ENCODE measurements at places on chromosomes 7 and 10.

DNA sequence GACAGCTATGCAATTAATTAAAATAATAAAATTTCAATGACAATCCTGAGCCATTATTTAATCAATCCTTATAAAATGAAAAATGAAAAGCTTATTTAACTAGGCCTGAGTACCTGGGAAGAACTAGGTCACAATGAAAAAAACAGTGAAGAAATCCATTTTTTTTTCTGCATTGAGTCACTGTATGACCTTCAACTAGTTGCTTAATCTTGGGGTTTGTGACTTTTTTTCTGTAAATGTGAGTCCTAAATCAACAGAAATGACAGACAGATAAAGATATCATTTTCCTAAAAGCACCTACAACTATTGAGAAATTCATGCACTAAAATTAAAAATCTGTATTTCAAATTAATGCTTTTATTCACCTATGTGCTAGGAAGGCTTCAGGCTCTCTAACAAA, 96.8 kb downstream of the TMEM26 start:
- H3K27ac ChIP-seq = no peak overlapping the region
- no peaks in the 10 kb centered on the region for H3K36me3 ChIP-seq
- no peaks in the 10 kb centered on the region for H3K4me1 ChIP-seq
- H3K27me3 ChIP-seq = no peaks in the 10 kb centered on the region

DNA sequence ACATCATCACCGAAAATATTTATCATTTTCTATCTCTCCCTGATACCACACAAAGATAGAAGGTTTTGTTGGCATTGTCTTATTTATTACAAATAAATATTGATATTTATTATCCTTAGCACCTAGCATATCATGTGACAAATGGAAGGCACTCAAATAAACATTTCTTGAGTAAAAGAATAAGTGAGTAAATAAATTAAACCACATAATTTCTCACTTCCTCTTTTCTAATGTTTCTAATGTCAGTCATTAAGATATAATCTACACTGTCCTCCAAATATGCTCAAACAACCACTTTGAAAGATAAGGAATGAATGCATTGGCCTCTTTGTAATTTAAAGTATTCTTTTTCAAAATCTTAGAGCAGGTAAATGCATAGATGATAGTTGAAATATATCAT, 1027.8 kb upstream of the LRRTM3 start:
- H3K4me1 ChIP-seq = no peaks in the 10 kb centered on the region
- no peak overlapping the region for H3K27ac ChIP-seq
- DNase-seq = no peak

DNA sequence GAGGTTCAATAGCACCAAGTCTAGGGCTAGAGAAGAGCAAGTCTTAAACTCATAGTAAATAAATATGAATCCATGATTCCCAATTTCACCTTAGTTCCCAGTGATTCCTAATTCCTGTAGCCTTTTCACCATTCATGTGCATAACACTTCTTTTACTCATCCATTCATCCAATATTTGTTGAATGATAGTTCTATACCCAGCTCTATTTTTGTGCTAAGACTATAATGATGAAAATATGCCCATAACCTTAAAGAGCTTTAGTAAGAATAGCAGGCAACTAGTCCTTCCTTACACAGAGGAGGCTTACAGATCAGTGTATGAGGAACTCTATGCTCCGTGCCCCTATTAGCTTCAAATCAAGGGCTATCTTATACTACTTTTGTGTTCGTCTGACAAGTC, 280.2 kb upstream of the CHRM2 start:
- H3K4me1 ChIP-seq = no peaks in the 10 kb centered on the region
- H3K4me3 ChIP-seq = no peak overlapping the region
- no peak overlapping the region for H3K27ac ChIP-seq

GRCh38 chr10:22934726-22935125, 6.9 kb downstream of the ARMC3 start:
- no peak for DNase-seq
- no peaks in the 10 kb centered on the region for H3K27me3 ChIP-seq
- H3K4me3 ChIP-seq = no peak overlapping the region
- no peak overlapping the region for H3K27ac ChIP-seq
- peaks cover 15% of the 10 kb centered on the region for H3K4me1 ChIP-seq

- H3K27ac ChIP-seq = no peak overlapping the region
- H3K4me3 ChIP-seq = no peak overlapping the region
- no peaks in the 10 kb centered on the region for H3K27me3 ChIP-seq
- no peak for DNase-seq
Measured at GRCh38 chr7:2158331-2159175, 74.2 kb downstream of the MAD1L1 start.

DNA sequence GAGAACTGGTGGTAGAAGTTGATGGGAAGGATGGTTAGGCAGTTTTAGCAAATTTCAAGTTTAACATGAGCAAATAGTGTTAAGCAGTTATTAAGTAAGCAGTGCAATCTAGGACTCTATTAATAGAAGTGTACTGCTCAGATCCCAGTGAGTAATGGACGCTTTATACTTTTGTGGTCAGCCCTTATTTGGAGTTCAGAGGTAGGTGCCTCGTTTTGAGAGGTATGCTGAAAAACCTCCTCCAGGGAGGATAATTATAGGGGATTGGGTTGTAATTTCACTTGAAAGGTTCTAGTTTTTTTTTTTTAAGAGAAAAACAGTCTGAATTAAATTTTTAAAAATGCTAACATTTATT, 33.5 kb upstream of the CCDC7 start:
- no peak for DNase-seq
- H3K4me1 ChIP-seq = peaks cover 28% of the 10 kb centered on the region
- H3K4me3 ChIP-seq = no peak overlapping the region
- no peaks in the 10 kb centered on the region for H3K36me3 ChIP-seq
- no peak overlapping the region for H3K27ac ChIP-seq

- H3K4me1 ChIP-seq = no peaks in the 10 kb centered on the region
- H3K27me3 ChIP-seq = no peaks in the 10 kb centered on the region
- no peak for DNase-seq
- no peak overlapping the region for H3K4me3 ChIP-seq
Measured at GRCh38 chr7:70426249-70426880, 705.6 kb upstream of the GALNT17 start.

DNA sequence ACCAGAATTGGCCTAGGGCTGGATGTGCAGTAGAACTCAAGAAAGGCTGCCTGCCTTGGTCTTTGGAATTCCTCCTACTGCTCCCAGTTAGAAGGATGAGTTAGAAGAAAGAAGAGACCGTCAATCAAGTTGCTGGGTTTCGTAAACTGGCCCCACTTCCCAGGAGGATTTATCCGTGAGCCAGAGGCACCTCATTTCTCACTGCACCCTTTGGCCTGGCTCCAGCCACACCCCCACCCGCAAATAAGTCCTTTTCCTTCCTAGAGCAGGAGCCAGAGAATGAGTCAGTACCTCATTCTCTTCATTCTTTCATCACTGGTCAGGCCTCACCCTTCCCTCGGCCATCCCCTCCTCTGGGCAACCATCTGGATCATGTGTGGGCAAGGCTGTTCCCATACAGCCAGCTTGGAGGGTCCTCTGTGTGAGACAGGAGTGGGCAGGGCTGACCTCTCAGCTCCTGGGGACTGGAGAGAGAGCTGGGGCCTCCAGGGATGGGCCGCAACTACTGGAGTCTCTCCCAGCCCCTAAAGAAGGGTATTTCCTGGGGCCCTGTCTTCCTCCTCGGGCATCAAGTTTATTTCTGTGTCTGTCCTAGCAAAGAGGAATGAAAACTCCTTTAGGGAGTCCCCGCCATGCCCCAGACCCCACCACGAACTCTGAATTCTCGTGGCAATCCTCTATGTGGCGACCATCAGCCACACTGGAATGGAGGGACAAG, 87.2 kb upstream of the DUSP5 start:
- no peaks in the 10 kb centered on the region for H3K36me3 ChIP-seq
- no peak overlapping the region for H3K4me3 ChIP-seq
- H3K27ac ChIP-seq = peak overlapping the region; percentile 95
- no peaks in the 10 kb centered on the region for H3K27me3 ChIP-seq
- DNase-seq = peak; percentile 91

DNA sequence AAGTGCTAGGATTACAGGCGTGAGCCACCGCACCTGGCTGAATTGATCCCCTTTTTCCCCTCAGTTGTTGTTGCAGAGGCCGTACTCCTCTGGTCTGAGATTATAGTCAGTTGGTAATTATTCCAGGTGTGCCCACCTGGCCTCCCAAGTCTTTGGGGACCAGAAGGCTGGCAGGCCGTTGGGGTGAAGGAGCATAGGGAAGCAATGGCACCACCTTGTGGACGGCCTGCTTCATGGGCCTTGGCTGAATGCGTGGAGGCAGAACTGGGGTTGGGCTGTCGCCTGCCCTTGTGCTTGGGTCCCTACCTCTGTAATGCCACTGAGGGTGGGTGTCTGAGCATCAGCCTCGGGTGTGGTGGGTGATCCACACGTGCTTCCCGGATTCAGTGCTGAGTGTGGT, 125.7 kb downstream of the RGS10 start:
- no peak overlapping the region for H3K27ac ChIP-seq
- H3K4me1 ChIP-seq = no peaks in the 10 kb centered on the region
- no peak overlapping the region for H3K4me3 ChIP-seq
- H3K36me3 ChIP-seq = no peaks in the 10 kb centered on the region
- H3K27me3 ChIP-seq = no peaks in the 10 kb centered on the region

GRCh38 chr10:86956848-86957448, 467 bp downstream of the MMRN2 start:
- peak overlapping the region; percentile 94 for H3K27ac ChIP-seq
- peaks cover 50% of the 10 kb centered on the region for H3K4me1 ChIP-seq
- no peaks in the 10 kb centered on the region for H3K27me3 ChIP-seq
- DNase-seq = no peak

Data from HCT116 (cell line).